ENCODE measurements at places on chromosomes 7 and 10. TPM values are rescaled to one million over a fixed set of nuclear protein-coding genes. Genes with fewer than 3 reads are reported as not detected.

DNA sequence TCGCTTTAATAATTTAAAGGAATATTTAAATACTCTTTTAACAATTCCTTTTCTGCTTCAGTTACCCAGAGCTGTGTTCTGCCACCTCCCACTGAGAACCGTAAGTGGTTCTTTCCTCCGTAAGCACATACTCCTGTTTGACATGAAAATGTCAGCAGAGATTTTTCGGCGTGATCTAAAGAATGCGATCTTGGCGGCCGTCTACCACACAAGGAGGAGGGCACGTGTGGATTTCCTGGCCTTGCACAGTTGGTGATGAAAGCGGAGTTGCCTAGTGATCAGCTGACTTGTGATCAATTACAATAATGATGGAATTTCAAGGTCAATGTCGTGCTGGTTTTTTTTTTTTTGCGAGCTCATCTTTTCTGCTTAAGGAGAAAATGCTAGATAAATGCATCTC, 35.6 kb upstream of the INSIG1 start:
- no peak for DNase-seq

- no peak for DNase-seq
These were observed 159.7 kb downstream of the CCDC3 start for GRCh38 chr10:12841826-12842225.

The GNG11 gene
- polyA plus RNA-seq: 46.4 TPM

- no peak for DNase-seq
These were observed 49.5 kb upstream of the SRPK2 start for GRCh38 chr7:105438254-105438653.

- no peak for DNase-seq
These were observed 44.1 kb upstream of the CDK6 start for GRCh38 chr7:92880212-92881090.

The CPA1 gene
- polyA plus RNA-seq: 1.7 TPM

DNA sequence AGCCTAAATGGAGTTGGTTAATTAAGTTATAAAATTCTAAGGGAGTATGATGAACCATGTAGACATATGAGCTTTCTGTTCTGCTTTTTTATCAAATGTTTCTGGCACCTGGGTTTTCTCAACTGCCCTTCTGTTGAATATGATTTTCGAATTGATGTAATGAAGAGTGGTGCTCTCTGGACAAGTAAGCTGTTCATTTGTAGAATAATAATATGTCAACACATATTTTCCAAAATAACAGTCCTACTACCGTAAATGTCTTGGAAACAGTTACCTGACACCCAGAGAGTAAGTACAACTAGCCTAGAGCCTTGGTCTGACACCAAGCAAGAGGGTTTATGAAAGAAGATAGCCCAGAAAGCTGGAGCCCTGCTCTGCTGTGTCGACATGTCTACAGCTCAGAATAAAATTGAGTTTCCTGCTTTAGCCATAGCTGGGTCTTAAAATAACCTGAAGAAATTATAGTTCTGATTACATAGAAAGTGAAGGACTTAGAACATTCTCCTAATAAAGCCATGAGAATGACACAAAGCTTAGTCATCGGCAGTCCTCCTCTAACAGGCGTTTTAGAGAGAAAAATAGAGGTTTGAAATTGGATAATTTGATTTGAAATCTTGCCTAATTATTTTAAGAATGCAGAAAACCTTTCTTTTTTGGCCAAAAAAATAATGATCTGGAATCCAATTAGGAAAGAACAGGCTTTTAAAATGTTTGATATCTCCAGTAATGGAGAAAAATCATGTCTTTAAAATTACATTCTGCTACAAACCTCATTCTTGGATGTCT, 25.1 kb downstream of the HDAC9 start:
- DNase-seq: no peak

The CYP26A1 gene
- not detected for polyA plus RNA-seq

The CDH23 gene
- polyA plus RNA-seq: 0.51 TPM

GRCh38 chr10:70051848-70052247, 798 bp upstream of the MACROH2A2 start:
- DNase-seq: no peak

DNA sequence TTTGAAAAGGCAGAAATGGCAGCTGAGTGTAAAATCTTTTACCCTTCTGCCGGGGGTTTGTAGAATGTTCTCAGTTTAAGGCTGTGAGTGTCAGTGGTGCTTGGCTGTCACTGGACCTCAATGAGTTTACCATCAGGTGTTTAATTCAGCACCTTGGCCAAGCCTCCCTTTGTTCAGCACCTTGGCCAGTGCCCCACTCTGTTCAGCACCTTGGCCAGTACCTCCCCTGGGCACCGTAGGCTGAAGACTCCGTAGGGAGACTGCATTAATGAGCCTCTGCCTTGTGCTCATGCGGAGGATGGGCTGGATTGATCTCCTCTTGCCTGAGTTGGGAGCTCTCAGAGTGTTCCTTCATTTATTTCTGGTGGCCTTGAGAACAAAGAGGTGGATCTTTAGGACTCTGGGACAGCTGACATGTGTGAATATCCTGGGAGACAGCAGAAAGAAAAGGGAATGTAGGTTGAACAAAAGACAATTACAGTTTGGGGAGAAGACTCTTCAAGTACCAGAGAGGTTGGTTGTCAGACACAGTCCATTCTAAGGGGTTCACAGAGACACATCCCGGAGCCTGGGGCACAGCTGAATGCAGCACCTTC, 1.6 kb downstream of the FAM24A start:
- DNase-seq: peak; percentile 63

DNA sequence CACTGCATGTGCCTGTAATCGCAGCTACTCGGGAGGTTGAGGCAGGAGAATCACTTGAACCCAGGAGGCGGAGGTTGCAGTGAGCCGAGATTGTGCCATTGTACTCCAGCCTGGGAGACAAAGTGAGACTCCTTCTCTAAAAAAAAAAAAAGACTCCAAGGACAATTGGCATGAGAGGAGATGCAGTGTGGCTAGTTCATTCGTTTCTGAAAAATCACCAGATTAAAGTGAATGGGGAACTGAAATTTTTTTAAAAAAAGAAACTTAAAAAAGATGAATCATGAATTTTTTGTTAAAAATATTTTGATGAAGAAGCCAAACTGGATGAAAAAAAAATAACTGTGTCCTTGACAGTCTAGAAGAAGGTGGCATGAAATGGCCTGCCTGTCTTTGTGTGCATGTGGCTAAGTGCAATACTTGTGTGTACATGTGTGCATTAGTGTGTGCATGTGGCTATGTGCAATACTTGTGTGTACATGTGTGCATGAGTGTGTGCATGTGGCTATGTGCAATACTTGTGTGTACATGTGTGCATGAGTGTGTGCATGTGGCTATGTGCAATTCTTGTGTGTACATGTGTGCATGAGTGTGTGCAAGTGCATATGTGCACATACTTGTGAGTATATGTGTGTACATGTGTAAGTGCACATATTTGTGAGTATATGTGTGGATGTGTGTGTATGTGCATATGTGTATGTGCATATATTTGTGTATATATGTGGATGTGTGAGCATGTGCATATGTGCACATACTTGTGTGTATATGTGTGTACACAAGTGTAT, 391.7 kb upstream of the KLF6 start:
- DNase-seq: no peak

- no peak for DNase-seq
These were observed 73.6 kb downstream of the RHOBTB1 start for GRCh38 chr10:60870416-60870728.

- no peak for DNase-seq
These were observed 162.0 kb downstream of the SEMA3E start for GRCh38 chr7:83486957-83487356.

GRCh38 chr7:156932006-156932405, 17.5 kb upstream of the NOM1 start:
- DNase-seq: no peak

The FAM237B gene
- 0.37 TPM for polyA plus RNA-seq

GRCh38 chr7:25254604-25255003, 26.3 kb upstream of the NPVF start:
- no peak for DNase-seq

DNA sequence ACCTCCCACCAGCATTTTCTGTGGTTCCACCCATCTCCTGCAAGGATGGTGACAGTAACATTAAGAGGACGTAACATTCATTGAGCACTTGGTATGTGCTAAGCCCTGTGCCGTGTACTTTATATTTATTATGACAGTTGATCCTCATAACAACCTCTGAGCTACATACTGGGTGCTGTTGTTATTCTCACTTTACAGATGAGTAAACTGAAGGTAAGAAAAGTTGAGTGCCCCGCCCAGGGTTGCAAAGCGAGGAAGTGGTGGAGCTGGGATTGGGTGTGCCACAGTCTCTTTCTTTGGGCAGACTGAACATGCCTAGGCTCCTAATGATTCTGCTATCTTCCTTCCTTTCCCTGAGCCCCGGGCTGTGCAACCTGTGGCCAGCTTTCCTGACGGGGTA, 107.4 kb downstream of the SH3PXD2A start:
- DNase-seq: no peak

GRCh38 chr10:31268444-31269303, 50.3 kb upstream of the ZEB1 start:
- DNase-seq: no peak

DNA sequence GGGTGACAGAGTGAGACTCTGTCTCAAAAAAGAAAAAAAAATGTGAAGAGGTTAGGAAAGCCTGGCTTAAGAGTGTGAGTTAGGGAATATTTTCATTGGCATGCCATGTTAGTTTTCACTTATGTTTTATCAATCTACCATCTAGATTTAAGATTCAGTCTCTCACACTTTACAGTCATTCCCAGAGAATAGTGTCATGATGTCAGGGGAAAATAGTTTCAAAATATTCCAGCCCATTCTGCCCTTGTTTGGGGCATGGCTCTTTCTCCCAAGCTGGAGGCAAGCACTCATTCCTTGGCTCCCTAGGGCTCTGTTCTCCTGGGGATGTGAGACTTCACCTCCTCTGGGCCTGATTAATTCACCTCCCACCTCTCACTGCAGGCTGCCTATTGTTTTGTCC, 331.5 kb downstream of the CXCL12 start:
- no peak for DNase-seq

The HOXA5 gene
- polyA plus RNA-seq: 59.7 TPM

- DNase-seq: no peak
These were observed 60.9 kb downstream of the CALML3 start for GRCh38 chr10:5585517-5586206.

The SEMA4G gene
- polyA plus RNA-seq: 43.6 TPM

DNA sequence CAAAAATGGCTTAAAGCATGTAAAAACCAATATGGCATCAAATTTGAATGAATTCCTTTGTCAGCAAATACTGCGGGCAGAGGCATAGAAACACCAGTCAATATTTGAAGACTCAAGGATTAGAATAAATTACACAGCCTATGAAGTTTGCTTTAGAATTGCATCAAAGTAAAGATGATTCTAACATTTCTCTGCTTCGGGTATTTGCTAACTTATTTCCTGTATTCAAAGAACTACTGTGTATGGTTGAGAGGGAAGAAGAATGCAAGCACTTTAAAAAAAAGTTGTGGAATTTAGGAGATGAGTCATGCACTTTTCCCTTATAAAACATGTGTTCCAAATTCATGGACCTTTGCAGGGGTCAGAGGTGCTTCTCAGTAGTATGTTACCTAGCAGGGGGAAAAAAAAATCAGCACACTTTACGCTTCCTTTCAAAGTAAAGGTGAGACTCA, 90.1 kb downstream of the PIP4K2A start:
- DNase-seq: no peak

GRCh38 chr10:119025336-119025735, 4.2 kb upstream of the NANOS1 start:
- DNase-seq: no peak

The MOGAT3 gene
- polyA plus RNA-seq: 0.12 TPM

The POT1 gene
- polyA plus RNA-seq: 55.8 TPM

DNA sequence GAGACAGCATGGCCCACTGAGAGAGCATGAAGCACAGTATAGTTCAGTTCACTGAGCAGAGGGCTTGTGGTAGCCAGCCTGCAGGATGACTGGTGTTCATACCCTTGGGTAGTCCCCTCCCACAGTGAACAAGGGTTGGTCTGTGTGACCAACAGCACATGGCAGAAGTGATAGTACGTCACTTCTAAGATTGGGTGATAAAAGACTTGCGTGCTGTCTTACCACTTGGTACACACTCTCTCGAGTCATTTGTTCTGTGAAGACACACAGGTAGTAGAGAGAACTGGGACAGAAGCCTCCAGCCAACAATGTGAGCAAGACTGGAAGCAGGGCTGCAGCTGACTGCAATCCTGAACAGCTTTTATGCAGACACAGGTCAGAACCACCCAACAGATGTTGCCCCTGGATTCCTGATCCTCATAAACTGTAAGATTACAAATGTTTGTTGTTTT, 14.6 kb downstream of the EPC1 start:
- DNase-seq: no peak

- DNase-seq: no peak
These were observed 22.2 kb downstream of the TMEM120A start for GRCh38 chr7:75971961-75972763.

DNA sequence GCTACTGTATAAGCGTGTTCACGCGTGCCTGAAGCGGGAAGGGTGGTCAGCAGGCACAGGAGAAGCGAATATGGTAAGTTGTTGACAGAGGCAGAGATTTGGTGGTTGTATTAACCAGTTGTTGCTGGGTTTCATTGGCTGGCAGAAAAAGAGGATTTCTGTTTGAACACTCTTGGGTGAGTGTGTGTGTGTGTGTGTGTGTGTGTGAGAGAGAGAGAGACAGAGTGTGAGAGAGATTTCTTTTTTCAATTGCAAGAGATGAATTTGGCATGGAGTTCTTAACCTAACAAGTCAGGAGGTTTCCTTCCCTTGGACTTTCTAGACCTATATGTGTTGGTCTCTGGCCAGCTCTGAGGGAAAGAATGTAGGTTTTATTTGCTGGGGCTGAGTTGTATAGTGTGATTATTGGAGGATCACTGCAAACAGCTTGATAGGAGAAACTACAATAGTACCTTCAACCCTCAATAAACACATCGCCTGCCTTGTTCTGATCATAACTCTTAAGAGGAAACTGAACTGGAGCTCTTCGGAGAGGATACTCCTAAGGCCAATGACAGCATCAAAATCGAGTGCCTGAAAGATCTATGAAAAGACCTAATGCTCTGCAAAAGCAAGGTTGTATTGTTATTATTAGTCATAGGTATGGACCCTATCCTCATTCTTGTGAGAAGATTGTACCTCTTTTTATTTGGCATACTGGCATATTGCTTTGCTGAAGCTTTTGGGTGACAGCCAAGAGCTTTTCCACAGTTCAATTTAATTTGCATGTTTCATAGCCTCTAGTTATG, 1.2 kb downstream of the MCU start:
- no peak for DNase-seq

- DNase-seq: no peak
These were observed 80.8 kb downstream of the ARHGAP22 start for GRCh38 chr10:48523820-48524758.
